ENCODE measurements at places on chromosomes 12 and 14.

GRCh38 chr12:24975425-24975824, 26.5 kb upstream of the BCAT1 start:
- DNase-seq = no peak

DNA sequence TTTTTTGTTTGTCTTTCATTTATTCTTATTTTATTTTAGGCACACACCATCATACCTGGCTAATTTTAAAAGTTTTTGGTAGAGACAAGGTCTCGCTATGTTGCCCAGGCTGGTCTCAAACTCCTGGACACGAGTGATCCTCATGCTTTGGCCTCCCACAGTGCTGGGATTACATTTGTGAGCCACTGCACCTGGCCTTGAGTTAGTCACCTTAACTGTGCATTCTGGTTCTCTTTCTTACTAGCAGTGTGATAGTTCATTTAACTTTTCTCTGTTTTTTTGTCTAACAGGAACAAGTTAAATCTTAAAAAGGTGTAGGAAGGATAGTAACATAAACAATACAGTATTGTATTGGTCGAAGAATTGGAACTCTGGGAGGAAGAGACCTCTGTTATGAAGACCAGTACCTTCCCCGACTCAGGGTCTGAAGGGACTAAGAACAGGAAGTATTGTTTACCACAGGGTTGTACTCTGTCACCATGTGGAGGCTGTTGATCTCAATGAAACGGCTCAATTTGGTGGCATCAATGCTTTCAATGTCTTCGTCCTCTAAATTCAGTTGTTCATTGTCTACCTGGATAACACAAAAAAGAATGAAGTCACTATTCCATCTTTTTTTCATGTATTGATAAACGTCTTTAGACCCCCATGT, 17.7 kb downstream of the ERP27 start:
- DNase-seq = no peak

DNA sequence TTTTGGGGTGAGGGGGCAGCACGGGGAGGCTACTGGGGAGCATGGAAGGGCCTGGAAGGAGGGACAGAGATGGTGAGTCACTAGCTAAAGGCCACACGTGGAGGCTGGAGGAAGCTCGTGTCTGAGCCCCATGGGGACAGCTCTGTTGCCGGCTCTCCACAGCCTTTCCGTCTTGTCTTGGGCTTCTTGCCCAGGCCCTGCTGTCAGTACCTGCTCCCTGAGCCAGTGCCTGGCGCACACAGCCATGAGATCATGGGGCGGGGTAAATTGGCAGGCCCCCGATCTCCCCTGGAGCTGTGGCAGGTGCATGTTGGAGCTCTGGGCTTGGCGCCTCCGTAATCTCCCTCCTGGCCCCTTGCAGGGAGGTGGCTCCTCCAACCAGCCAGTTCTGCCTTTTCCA, 16.1 kb upstream of the KRT80 start:
- no peak for DNase-seq

GRCh38 chr12:39988574-39988973, 117.3 kb downstream of the SLC2A13 start:
- no peak for DNase-seq

GRCh38 chr14:73058922-73059673, 764 bp downstream of the RBM25 start:
- peak; percentile 8 for DNase-seq
